Stimulated activated CD8-positive, alpha-beta memory T cell treated with anti-CD3 and anti-CD28 coated beads, Interleukin-15, amount 100 ng/mL, for 48 hours (primary cell): ENCODE measurements at places on chromosomes 4 and X.

DNA sequence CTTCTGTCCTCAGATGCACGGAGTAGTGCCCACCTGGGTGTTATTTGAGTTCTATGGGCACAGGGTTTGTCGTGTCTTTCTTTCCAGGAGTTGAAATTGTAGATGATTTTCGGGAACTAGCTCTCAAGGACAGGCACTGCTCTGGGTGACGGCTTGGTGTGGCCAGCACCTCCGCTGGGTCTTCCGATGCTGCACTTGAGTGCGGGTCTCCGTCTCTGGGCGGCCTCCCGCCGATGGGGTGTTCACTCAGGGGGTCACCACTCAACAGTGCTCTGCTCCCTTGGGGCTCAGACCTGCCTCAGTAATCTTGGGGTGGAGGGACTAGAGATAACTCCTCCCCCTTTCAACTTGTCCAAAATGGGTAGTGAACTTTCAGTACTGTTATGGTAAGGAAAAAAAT, 2.5 kb downstream of the ZFP92 start:
- DNase-seq: no peak

DNA sequence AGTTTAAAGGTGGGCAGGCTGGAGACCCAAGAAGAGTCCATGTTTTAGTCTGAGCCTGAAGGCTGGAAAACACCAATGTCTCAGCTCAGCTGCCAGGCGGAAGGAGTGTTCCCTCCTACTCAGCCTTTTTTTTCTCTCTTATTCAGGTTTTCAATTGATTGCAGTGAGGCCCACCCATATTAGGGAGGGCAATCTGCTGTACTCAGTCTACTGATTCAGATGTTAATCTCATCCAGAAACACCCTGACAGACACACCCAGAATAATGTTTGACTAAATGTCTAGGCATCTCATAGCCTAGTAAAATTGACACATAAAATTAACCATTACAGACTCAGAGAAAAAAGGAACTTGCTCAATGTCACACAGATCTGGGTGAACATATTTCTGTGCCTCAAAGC, 347.1 kb downstream of the GBA3 start:
- DNase-seq: no peak

- no peak for DNase-seq
Observed at GRCh38 chrX:39247536-39247935, 446.3 kb downstream of the MID1IP1 start.

DNA sequence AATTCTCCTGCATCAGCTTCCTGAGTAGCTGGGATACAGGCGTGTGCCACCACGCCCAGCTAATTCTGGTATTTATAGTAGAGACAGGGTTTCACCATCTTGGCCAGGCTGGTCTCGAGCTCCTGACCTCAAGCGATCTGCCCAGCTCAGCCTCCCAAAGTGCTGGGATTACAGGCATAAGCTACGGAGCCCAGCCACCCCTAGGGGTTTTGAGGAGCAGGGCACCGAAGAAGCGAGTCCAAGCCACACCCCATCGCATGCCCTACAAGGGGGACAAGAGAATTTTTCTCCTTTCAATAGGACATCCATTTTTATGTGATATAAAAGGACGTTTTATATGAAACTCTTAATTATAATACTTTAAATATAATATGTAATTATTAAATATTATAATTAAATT, 13.9 kb upstream of the KLF3 start:
- DNase-seq: no peak

DNA sequence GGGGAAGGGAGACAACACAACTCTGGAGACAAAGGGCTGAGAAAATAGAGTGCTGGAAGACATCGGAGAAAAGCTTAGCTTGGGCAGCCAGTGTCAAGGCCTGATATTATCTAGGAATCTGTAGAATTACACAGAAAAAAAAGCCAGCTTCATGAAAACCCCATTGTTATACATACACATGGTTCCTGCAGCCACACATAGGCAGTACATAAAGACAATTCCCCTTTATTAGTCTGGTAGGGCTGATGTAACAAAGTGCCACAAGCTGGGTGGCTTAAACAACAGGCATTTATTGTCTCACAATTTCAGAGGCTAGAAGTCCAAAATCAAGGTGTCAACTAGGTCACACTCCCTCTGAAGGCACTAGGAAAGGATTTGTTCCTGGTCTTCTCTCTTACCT, 503.5 kb downstream of the MID1IP1 start:
- DNase-seq: no peak

- DNase-seq: peak; percentile 0
Observed at GRCh38 chr4:129362691-129363274, 266.8 kb downstream of the C4orf33 start.

GRCh38 chr4:165325732-165326512, 1.5 kb upstream of the MSMO1 start:
- no peak for DNase-seq

DNA sequence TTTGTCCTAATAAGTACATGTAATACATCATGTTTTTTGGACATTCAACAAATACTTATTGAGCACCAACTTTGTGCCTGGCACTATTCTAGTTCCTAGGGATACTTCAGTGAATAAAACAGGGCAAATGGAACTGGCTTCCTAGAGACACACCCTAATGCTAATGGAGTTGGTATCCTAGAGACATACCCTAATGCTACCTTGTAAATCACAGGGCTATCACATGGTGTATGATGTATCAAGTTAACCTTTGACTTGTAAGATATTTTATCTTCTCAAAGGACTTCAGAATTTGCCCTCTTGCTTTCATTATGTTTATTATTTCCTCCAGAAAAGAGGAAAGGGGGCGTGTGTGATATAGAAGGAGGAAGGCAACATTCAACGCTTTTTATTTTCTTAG, 10.1 kb downstream of the GK start:
- no peak for DNase-seq

GRCh38 chrX:115902995-115903394, 267.5 kb upstream of the AGTR2 start:
- no peak for DNase-seq

- DNase-seq: no peak
Observed at GRCh38 chr4:165464813-165465381, 86.1 kb downstream of the CPE start.

DNA sequence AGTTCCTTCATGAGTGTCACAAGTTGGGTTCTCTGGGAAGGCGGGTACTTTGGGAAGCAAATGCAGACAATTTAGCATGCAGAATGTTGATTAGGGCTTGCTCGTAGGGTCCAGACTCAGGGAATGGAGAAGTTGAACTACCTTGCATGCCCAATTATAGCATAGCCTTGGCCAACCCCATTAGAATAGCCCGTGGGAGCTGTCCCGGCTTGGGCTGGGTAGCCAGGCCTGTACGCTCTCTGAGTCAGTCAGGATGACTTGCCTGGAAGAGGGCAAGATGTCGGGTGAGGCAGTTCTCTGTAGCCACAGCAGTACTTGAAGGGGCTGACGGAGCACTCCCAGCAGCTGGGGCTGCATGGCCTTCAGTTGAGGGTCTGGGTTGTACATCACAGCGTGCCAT, 19.5 kb downstream of the KIAA0232 start:
- no peak for DNase-seq

GRCh38 chr4:86876894-86877685, 15.1 kb downstream of the C4orf36 start:
- DNase-seq: no peak

DNA sequence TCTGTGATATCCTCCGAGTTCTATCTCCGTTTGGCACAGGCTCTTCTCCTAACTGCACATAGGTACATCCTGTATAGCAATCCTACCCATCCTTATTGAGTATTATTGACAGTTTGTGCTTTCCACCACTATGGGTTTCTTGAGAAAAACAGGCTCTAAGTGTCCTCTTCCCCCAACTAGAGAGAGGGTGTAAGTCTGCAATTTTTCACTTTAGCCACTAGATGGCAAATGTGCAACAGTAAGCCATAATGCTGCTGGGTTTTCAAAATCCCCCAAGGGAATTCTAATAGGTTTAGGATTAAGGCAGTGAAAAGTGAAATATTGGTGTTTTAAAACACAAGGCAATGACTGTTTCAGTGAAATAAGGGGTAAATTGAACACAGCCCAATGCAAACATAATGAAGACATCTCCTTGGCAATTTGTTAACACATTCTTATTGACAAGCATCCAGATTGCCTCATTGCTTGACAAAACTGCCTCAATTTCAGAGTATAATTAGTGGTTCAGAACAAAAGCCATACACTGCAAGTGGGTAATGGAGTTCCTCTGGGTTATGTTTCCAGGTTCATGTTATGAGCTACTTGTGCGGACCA, 239.0 kb upstream of the HTR2C start:
- no peak for DNase-seq

DNA sequence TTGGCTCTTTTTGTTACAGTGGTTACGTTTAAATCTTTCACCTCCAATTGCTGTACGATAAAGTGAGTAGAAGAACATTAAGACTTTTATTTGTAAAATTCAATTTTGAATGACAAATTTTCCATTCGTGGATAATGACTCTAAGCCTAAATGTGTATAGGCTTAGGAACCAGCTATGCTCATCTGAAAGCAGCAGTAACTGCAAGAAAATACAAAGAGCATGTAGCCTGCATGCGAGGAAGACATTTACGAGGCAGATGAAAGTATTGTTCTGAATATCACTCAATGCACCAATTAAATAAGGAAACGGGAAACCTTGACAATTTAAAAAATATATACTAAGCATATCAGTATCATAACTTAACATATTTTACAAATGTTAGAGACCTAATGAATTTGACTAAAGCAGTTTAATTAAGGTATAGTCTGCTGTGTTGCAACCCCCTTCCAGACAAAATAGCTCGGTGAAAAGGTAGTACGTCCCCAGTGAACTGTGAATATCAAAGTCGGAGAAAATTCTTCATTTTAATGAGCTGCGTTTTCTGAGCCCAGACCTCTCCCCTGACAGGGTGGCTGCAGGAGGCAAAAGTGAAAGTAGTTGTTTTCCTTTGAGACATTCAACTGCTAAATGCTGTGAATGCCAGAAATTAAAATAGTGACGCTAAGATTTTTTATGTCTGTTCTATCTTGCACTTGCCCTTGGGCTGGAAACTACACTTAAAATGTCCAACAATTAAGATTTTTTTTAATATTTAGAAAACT, 1236.5 kb upstream of the TENM3 start:
- DNase-seq: no peak

DNA sequence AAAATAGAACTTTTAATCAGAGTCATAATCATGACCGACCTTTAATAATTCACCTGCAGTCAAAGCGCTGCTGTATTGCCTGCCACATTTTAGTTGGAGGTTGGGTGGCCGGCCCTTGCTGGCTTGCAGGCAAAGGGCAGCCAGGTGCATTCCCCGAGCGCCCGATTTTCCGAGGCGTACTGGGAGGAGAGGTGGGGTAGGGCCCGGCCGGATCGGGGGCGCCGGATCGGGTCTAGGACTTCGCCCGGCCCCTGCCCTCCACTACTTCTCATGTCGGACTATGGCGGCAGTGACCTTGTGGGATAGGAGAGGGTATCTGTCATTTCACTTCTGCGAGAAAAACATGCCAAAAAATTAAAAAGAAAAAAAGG, 2.5 kb upstream of the RS1 start:
- DNase-seq: no peak

DNA sequence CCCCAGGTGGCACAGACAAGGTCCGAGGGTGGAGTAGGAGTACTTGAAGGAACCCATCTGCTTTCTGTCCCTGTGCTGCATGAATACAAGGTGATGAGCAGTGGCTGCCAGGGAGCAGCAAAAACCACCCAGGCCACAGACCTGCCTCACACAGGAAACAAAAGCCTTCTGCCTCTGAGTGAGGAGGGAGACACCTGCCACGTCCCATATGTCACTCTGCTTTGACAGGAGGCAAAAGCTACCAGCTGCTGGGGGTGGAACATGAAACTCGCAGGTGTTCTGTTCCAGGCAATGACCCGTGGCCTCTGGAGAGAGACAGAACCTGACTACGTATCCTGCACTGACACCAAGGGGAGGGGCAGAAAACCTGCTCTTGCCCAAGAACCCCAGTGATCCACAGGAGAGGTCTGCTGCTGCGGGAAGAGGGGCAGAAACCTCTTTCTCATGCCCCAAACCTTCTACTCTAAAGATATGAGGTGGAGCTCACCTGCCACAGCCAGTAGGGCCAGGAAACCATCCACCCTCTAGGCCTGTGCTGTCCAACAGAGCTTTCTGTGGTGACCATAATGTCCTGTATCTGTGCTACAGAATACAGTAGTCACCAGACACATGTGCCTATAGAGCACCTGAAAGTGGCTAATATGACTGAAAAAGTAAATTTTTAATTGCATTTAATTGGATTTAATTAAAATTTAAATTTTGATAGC, 172.9 kb downstream of the PRDM5 start:
- no peak for DNase-seq

- DNase-seq: peak; percentile 8
Observed at GRCh38 chr4:18075823-18076433, 54.4 kb upstream of the LCORL start.

DNA sequence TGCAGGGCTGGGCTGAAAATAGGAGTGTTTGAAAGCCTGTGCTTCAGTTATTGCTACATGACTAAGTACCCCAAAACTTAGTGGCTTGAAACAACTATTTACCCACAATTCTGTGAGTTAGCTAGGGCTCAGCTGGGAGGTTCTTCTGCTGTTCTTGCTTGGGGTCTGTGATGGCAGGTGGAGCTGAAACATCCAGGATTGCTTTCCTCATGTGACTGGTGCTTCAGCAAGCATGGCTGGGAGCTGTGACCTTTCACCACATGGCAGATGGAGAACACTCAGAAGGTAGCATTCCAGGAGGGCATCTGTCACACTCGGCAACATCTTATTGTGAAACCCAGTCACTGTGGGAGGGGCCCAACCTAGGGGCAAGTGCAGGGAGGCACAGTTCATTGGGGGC, 57.0 kb upstream of the TBC1D14 start:
- DNase-seq: no peak

- DNase-seq: no peak
Observed at GRCh38 chr4:131547506-131547981, 1601.5 kb upstream of the PCDH10 start.

DNA sequence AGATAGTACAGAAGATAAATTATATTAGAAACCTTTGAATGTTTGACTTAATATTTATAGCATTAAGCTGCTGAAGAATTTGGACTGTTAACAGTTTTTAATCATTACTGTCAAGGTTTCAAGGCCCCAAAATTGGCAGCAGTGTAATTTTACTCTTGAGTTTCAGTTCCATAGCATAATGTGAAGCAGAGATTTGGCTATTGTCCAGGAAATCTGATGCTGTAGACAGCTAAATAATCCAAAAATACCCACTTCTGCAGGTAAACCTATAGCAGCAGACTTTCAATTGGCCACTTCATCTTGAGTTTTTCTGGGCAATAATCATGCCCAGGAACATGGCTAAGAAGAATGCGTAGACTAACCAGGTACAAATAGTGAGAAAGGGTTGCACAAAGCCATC, 85.0 kb downstream of the RCHY1 start:
- DNase-seq: no peak

DNA sequence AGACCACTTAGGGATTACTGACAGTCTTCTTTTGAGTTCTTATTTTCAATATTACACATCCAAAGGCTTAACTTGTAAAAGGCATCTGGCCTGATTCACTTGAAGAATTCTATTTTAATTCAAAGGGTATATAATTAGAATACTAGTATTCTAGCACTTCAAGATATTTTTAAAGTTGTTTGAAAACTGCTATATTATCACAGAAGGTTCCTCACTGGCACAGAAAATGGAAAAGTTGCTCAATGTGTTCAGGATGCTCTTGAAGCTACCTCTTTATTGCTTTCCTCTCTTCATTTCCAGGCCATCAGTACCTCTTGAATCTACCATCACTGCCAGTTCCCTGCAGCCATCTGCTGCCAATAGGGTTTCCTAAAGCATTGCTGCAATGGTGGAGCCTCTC, 271.4 kb downstream of the KCNIP4 start:
- DNase-seq: no peak

GRCh38 chrX:105553118-105553517, 269.2 kb upstream of the NRK start:
- no peak for DNase-seq

GRCh38 chrX:105179644-105180043, 40.9 kb downstream of the TEX13A start:
- no peak for DNase-seq
